ENCODE measurements at places on chromosomes 7 and 10. TPM values are rescaled to one million over a fixed set of nuclear protein-coding genes. Genes with fewer than 3 reads are reported as not detected.
A peak's percentile ranks its signal among the peaks of the same experiment; 100 is the strongest.

Gene SLC16A12
- 8.4 TPM for total RNA-seq

Gene DDC
- not detected for total RNA-seq

Gene CADPS2
- 1.0 TPM for total RNA-seq

Gene PRF1
- total RNA-seq = not detected

Gene TUBB8
- not detected for total RNA-seq

Gene AGR2
- total RNA-seq = not detected

Gene OR6V1
- not detected for total RNA-seq

Gene MMP21
- total RNA-seq = not detected

Gene SPDYE1
- total RNA-seq = not detected

Gene MPP7
- 37.4 TPM for total RNA-seq

- no peak for DNase-seq
These were observed 237.3 kb upstream of the KLF14 start for GRCh38 chr7:130971297-130971696.

- no peak for DNase-seq
These were observed 17.6 kb upstream of the PFKFB3 start for GRCh38 chr10:6185039-6185716.

GRCh38 chr7:4888161-4888560, 4.6 kb upstream of the RADIL start:
- DNase-seq = no peak

DNA sequence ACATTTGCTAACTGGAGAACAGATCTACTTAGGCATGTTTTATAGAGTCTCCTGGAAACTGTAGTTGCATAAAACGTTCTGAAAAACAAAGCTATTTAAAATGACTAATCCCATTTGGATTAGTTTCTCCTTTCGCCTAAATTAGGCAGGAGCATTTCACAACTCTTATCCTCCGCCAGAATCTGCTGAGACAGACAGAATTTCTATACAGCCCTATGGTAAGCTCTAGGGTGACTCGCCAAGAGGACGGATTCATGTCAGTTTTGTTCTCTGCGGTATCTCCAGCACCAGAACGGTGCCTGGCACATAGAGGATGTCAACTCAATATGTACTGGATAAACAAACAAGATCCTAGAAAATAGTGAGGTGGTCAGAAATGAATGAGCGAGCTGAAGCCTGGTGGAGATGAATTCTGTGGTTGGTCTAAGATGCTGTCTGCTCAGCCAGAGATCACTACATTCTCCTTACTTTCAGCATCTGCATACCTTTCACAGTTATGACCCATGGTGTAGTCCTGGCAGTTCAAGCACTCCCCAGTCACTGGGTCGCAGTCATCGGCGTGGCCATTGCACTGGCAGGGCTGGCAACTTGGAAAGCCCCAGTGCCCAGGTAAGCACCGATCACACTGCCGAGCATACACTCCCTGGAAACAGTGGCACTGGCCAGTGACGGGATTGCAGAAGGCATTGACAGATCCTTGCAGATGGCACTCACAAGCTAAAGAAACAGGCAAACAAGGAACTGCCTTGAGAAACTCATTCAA, 44.0 kb downstream of the LAMB1 start:
- DNase-seq = no peak

DNA sequence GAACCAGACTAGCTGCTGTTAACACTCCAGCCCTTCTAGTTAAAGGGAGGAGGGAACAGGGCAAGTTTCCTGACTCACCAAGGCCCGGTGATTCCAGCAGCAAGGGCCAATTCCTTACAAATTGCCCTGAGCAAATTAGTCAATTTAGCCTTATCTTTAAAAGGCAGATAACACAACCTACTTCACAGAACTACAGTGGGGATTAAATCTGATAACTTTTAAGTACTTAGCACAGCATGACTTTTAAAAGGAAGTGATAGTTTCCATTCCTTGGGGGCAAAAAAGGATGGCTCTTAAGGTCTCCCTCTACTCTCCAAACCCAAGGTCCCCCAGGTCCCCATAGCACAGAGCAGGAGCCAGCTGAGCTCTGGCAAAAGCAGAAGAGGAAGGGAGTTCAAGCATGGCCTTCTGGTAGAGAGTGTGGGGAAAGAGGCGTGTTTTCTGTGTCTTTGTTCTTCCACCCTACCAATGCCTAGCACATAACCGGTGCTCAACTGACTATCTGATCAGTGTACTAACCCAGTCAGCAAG, 4.0 kb downstream of the CDCA7L start:
- no peak for DNase-seq

DNA sequence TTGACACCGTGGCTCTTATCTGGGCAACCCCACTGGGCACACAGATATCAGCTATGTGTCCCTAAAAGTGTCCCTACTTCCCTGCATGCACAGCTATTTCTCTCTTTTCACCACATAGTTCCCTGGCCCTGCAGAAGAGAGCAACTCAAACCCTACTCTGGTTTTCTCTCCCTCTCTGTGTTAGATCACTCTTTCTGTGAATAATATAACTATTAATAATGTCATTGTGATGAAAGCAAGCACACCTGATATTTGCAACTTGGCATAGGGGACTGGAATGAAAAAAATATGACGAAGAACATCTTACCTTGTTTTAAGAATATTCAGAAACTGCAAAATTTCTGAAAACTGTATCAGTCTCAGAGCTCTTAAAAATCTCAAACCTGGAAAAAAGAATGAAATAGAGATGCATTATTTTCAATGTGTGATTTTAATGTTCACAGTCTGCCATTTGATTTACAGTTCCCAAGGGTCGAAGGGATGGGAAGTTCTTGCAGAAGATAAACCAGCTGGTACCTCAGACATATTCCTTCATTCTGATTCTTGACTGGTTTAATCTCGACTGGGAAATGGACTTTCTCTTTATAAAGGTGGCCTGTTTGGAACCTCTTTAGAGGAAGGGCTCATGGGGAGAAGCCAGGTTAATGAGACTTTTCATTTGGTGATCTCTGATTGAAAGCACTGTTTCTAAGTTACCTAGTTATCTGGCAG, 516.8 kb downstream of the KCNMA1 start:
- no peak for DNase-seq

DNA sequence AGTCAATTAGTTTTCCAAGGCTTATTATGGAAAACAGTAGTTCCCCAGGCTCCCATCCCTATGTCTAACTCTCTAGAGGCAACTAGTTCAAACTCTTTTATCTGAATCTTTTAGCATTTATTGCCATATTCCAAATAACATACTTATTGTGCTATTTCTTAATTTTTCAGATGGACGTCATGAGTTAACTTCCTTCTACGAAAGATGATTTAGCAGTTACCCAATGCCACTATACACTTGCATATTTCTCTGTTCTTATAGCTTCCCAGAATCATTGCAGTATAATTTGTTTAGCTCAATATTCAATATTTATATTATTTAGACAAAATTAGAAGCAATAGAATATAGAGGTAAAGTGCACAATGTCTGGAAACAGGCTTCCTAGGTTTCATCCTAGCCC, 52.8 kb downstream of the REEP3 start:
- no peak for DNase-seq

GRCh38 chr7:39413636-39414223, 152.5 kb upstream of the YAE1 start:
- no peak for DNase-seq

- no peak for DNase-seq
These were observed 11.6 kb downstream of the GNG11 start for GRCh38 chr7:93933156-93933555.

DNA sequence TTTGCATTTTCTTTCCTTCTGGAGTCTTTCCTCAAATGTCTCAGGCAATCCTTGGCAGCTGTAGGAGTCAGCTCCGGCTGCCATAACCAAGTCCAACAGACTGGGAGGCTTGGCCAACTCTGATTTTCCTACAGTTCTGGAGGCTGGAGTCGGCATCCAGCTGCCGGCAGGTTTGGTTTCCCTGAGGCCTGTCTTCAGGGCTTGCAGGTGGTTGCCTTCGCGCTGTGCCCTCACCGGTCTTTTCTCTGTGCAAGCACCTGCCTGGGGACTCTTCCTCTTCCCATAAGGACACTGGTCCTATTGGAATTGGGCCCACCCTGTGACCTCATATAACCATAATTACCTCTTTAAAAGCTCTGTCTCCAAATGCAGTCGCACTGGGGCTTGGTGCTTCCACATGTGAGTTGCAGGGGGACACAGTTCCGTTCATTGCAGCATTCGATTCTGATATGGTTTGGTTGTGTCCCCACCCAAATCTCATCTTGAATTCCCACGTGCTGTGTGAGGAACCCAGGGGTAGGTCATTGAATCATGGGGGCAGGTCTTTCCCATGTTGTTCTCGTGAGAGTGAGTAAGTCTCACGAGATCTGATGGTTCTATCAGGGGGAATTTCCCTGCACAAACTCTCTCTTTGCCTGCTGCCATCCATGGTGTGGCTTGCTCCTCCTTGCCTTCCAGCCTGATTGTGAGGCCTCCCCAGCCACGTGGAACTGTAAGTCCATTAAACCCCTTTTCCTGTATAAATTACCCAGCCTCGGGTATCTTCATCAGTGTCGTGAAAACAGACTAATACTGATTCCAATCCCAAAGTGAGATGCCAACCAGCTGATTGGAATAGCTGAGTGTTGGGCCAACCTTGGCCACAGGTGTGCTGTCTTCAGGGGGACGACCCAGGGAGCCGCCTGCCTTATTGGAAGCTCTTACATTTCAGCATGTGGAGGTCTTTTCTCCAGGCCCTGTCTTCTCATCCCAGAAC, 7.9 kb downstream of the GALNTL5 start:
- peak; percentile 63 for DNase-seq

DNA sequence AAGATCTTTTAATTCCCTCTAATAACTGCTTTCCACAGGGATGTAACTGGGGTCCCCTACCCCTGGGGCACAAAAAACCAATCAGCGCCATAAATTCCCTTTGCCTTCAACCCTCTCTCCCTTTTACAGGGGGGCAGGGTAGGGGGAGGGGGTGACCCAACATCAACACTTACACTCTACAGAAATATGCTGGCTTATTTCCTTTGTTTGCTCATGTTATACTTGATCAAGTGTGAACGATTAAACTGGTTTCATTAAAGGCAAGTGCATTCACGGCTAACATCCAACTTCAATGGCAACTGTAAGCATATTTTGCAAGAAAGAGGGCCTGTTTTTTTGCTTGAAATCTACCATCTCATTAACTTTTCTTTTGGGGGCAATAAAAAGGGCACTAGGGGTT, 2.9 kb downstream of the CTBP2 start:
- peak; percentile 8 for DNase-seq

- no peak for DNase-seq
These were observed 52.5 kb downstream of the ADRA2A start for GRCh38 chr10:111129363-111129762.

- DNase-seq = no peak
These were observed 8.6 kb downstream of the CTBP2 start for GRCh38 chr10:125151553-125152449.

DNA sequence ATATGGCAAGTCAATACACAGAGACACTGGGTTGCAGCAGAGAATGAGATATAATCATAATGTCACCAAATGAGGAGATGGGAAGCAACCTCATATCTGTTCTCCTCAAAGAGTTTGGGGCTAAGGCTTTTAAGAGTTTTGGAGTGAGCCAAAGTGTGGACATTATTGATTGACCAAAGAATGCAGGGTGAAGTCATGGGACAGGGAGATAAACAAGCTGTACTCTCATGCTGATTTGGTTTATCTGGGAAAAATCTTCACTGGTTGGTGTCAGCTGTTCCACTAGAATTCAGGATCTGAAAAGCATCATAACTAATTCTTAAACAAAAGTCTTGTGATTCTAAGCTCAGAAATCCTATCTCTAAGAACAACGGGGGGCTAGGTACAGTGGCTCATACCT, 585.9 kb upstream of the NRP1 start:
- no peak for DNase-seq

GRCh38 chr10:108434559-108435252, 1270.2 kb upstream of the SORCS1 start:
- no peak for DNase-seq

DNA sequence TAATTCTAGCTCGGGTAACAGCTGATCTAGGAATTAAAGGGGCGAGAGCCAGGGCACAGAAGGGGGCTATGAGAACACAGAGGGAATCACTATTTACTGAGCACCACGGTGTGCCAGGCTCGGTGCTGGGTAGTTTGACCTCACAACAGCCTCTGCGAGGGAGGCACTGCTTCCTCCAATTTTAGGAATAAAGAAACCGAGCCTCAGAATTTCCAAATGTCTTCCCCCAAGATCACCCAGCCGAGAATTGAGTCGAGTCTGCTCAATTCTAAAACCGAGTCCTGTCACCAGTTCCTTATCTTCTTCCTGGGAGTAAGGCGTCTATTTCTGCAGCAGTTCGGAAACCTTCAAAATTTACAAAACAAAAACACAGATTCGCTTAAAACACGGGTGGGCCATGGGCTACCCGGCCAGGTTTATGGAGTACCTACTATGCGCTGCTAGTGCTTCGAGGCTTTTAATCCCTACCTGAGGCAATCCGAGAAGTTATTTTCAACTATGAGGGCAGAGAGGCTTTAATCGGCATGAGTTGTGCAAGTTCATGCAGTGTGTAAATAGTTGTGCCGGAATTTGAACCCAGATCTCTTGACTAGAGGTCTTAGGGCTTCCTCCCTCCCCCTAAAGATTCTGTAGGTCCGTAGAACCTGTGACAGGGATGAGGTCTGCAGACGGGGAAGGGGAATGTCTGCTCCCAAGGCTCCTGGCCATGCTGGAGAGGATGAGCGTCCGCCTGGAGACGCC, 872 bp upstream of the HMX2 start:
- DNase-seq = no peak

GRCh38 chr10:129614341-129614740, 147.3 kb downstream of the MGMT start:
- no peak for DNase-seq

- DNase-seq = no peak
These were observed 416.6 kb downstream of the RPS24 start for GRCh38 chr10:78450239-78450638.
